ENCODE measurements at places on chromosomes 3 and 15. TPM values are rescaled to one million over a fixed set of nuclear protein-coding genes. Genes with fewer than 3 reads are reported as not detected.

TGM4 gene
- not detected for total RNA-seq

IL12A gene
- total RNA-seq: 0.57 TPM

GRCh38 chr3:191455257-191455952 is 5.6 kb upstream of the PYDC2 start:
- no peak for DNase-seq

DNA sequence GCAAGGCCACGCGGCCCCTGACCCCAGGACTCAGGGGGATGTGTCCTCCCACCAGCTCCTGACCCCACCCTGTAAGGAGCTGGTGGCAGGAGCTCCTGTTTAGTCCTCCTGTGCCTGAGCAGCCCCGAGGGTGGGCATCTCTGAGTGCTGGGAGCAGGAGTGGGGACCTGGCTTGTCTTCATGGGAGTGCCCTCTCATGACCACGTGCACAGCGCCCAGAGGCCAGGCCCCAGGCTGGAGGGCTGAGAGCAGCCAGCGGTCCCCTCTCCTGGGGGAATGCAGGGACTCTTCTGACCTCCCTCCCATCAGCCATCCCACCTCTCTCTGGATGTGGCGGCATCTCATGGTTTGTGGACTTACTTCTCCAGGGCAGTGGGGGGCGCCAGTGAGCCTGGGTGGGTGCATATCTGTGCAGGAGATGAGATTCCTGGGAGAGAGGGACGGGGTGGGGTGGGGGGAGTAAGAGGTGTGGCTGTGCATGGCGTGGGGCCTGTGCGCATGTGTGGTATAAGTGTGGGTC is 205.6 kb downstream of the TBC1D2B start:
- DNase-seq: no peak

- DNase-seq: no peak
Observed at GRCh38 chr15:34737477-34737876, 17.3 kb downstream of the GJD2 start.

DNA sequence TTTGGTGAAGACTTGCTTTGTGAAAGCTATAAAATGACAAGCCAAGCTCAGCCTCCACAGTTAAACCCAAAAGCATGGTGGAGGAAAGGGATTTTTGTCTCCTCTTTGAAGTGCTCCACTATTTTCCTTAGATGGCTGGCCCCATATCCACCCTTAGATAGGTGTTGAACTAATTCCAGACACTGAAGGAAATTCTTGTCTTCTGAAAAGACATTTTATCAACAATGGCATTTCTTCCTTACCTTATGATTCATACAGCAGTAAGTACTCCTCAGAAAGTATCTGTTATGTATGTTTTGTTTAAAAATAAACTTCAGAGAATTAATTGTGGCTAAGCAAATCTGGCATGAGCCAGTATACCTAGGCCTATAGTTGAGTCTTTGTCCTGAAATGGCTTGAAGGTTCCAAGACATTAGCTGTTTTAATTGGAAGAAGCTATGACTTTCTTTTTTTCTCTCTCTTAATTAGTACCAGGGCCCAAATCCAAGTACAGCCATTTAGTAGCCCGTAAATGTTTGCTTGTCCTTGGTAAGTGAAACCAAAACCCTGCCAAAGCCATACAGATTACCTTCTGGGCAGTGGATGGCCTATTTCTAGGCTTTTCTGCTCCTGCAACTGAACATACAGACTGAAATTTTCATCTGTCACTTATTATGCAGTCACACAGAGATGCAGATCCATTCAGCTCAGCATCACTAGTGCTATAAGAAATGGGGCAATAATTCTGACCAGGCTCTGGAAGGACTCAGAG is 5.1 kb upstream of the BFSP2 start:
- DNase-seq: no peak
